Hepatocyte (in vitro differentiated cells): ENCODE measurements at places on chromosomes 16 and 17.

DNA sequence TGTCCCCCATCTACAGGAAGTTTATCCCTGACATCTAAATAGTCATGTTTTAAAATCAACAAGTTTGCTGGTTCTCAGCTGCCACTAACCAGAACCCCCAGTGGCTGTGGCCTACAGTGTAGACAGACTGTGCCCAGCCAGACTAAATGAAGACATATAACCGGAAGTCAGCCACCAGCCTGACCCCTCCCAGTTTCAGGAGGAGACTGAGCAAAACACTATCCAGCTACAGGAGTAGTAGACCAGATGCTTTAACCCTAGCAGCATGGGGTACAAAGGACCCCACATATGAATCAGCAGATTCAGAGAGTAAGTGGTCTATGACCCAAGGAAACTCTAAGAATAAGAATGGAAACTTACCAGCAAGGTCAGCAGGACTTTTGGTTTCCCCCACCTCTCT lies 83.4 kb downstream of the HIC1 start:
- peak; percentile 16 for DNase-seq
- no peaks in the 10 kb centered on the region for H3K36me3 ChIP-seq
- peak overlapping the region; percentile 61 for H3K27ac ChIP-seq
- H3K4me3 ChIP-seq, result no peak overlapping the region

DNA sequence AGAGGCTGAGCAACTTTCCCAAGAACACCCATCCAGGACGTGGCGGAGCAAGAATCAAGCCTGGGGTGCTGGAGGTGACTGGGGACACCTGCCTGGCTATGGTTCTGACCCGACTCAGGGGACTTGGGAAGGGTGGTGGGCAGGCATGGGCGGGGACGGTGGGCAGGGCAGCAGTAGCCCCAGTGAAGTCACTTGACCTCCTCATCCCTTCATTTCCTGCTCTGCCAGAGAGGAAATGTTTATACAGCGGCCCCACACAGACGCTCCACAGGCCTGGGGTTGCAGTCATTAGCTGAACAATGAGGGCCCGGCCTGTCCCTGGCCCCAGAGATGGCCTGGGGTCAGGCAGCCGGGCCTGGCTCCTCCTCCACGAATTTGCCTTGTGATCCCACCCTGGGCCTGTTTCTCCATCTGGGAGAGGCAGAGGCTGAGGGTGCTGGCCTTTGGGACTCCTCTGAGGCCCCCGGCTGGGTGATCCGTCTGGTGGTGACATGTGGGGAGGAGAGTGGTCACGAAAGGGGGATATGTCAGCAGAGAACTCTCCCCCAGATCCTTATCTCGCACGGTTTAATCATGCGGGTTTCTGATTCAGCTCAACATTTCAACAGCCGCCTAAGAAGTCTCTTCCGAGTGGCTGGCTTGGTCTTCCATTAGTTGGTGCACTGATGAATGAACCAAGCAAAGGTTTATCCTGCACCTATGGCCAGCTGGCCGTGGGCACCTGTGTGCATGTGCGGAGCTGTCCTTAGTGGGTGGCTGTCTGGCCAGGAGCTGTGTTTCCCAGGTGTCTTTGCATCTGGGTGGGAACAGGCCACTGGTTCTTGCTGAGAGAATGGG lies 175.9 kb downstream of the IRF8 start:
- H3K36me3 ChIP-seq, result no peaks in the 10 kb centered on the region
- H3K4me3 ChIP-seq, result no peak overlapping the region
- H3K27me3 ChIP-seq, result no peaks in the 10 kb centered on the region
- H3K4me1 ChIP-seq, result peaks cover 4% of the 10 kb centered on the region

DNA sequence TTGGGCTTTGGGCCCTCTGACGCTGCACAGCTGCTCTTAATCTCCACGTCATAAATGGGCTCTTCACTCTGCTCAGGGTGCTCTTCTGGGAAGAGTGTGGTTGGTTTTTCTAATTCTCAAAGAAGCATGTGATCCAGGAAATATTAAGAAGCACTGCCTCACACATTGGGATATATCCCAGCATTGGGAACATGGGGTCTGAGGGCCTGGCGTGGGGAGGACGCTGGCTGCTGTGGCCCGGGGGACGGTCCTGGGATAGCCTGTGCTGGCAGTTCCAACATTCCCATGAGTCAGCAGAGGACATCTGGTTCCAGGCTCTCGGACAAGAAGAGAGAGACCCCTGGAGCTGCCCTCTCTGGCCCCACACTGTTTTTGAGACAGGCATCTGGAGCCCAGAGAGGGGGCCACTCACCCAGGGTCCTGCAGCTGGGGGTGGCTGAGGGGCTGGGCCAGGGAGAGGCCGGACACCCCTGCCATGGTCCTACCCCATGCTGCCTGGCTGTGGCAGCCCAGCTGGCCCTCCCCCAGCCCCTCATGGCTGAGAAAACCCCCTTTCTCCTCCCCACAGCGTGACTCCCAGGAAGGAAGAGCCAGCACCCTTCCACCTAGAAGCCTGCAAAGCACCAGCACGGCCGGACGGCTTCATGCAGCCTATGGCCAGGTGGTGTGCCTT lies 58.8 kb downstream of the NT5M start:
- H3K36me3 ChIP-seq, result no peaks in the 10 kb centered on the region
- no peaks in the 10 kb centered on the region for H3K4me1 ChIP-seq
- no peak overlapping the region for H3K27ac ChIP-seq
- no peak for DNase-seq
- no peaks in the 10 kb centered on the region for H3K27me3 ChIP-seq

- H3K4me1 ChIP-seq, result no peaks in the 10 kb centered on the region
- H3K27ac ChIP-seq, result no peak overlapping the region
- no peak overlapping the region for H3K4me3 ChIP-seq
- H3K36me3 ChIP-seq, result no peaks in the 10 kb centered on the region
- no peak for DNase-seq
Observed at GRCh38 chr16:11901091-11901490, 14.7 kb downstream of the GSPT1 start.

DNA sequence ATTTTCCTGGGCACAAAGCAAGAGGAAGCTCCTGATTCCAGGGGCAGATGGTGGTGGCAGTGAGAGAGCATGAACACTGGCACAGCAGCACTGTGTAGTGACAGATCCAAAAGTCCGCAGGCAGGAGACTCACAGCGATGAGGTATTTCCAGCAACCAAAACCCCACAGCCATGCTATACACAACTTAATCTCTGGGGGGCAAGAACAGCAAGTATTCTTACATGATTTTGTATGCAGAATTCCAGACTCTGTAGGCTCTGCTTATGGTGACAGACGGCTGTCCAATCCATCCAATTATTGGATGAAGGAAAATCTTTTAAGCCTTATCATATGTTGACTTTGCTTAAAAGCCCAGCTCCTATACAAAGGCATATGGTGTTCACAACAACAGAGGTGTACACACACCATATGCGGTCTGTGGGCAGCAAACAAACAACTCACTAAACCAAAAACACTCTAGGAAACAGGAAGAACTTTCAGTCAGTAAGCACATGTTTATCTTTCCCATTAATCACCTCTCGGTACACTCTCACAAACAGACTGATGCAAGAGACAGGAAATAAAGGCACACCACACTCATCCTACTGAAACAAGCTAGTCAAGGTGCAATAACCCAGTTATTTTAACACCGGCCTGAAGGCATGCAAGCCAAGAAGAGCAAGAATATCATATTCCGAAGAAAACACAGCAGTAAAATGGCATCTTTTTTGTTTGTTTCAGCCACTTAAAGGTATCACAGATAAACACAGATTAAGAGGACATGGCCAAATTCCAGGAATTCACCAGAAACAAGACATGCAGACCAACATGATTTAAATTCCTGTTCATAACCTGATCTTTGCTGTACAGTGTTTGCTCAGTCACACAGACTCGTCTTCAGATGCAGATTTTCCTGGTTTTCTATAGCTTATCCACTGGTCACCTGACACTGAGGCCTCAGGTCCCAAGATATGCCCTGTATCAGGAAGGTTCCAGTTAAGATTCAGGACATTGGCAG lies 47.8 kb downstream of the ERN1 start:
- peak overlapping the region; percentile 84 for H3K27ac ChIP-seq
- no peaks in the 10 kb centered on the region for H3K27me3 ChIP-seq
- H3K36me3 ChIP-seq, result no peaks in the 10 kb centered on the region
- H3K4me3 ChIP-seq, result no peak overlapping the region

GRCh38 chr16:86843812-86844211 lies 265.5 kb downstream of the FOXL1 start:
- H3K4me1 ChIP-seq, result no peaks in the 10 kb centered on the region
- H3K27me3 ChIP-seq, result no peaks in the 10 kb centered on the region
- DNase-seq, result no peak
- no peak overlapping the region for H3K4me3 ChIP-seq
- no peaks in the 10 kb centered on the region for H3K36me3 ChIP-seq
- H3K27ac ChIP-seq, result no peak overlapping the region

DNA sequence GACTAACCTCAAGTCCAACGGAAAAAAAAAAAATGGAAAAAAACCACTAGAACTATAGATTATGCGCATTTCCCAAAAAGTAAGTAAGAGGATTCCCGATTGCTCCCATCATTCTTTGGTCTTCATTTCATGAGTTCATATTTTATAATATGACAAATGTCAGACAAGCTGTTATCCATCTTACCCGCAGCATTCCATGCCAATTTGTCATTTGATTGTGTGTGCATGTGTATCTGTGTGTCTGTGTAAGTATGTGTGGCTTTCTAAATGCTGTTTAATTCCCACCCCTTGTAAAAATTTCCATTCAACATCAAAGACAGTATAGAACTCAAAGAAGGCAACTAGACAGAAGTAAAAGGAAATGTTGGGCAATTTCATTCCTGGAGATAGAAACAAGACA lies 434.1 kb downstream of the CDH11 start:
- DNase-seq, result no peak
- H3K36me3 ChIP-seq, result no peaks in the 10 kb centered on the region
- no peaks in the 10 kb centered on the region for H3K27me3 ChIP-seq
- H3K4me1 ChIP-seq, result no peaks in the 10 kb centered on the region
- peak overlapping the region; percentile 11 for H3K27ac ChIP-seq

GRCh38 chr16:85303354-85303883 lies 191.1 kb upstream of the CIBAR2 start:
- peak; percentile 78 for DNase-seq
- no peaks in the 10 kb centered on the region for H3K27me3 ChIP-seq
- no peak overlapping the region for H3K27ac ChIP-seq
- no peaks in the 10 kb centered on the region for H3K36me3 ChIP-seq

DNA sequence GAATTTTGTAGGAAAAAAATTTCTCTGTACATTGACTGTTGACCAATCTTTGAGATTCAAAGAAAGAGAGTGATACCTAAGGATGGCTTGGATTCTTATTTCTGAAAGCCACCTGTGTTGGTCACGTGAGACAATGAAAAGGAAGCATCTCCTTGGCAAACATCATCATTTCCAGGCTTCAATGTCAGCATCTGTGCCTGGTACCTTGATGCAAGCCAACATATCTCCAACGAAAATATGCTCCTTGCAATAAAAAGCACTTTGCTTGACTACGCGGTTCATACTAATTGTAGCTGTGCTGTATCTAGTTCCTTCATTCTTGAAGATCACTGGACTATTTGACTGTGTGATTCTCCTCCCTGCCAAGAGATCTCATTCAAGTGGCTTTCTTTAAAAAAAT lies 503.4 kb upstream of the PSMD7 start:
- H3K27me3 ChIP-seq, result no peaks in the 10 kb centered on the region
- no peak for DNase-seq
- H3K4me3 ChIP-seq, result no peak overlapping the region
- no peaks in the 10 kb centered on the region for H3K4me1 ChIP-seq
- no peak overlapping the region for H3K27ac ChIP-seq
- no peaks in the 10 kb centered on the region for H3K36me3 ChIP-seq

DNA sequence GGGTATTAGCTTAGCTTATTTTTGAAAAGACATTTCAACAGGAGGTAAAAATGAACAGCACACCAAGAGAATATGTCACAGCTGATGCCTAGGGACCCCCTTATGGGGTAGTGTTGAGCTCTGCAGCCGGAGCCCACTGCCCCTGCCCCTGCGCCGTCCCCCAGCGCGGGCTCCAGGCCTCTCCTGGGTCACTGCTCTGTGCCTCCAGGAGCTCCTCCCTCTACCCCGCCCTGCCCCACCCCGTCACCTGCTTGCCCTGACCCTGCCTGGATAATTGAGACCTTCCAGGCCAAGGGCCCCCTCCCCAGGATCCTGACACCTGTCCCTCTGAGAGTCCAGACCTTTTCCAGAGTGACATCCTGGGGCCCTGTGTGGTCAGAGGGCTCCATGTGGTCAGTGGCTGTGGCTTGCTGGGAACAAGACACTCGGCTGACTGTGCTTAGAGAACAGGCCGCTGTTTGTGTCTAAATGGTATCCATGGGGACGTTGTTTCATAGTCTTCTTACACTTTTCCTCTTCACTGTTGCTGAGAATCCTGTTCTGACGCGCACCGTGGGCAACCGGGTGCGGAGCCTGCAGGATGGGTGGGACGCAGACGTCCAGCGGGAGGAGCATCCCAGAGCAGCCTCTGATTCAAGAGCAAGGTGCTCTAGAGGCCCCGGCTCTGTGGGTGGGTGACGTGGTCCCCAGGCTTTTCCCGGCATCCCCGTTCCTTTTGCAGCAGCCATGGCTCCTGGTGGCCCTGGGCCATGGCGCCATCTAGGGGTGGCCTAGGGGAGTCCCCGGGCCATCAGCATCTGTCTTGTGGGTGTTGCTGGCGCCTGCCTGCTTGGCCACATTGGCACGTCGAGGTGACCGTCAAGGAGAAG lies 20.0 kb upstream of the WFIKKN1 start:
- H3K27me3 ChIP-seq, result no peaks in the 10 kb centered on the region
- peak; percentile 64 for DNase-seq
- no peaks in the 10 kb centered on the region for H3K36me3 ChIP-seq
- no peak overlapping the region for H3K27ac ChIP-seq
